ENCODE measurements at places on chromosomes 13 and 19. TPM values are rescaled to one million over a fixed set of nuclear protein-coding genes. Genes with fewer than 3 reads are reported as not detected.

Gene ERICH6B
- not detected for polyA plus RNA-seq

Gene FGF21
- polyA plus RNA-seq: 0.80 TPM

Gene ARRDC5
- not detected for polyA plus RNA-seq

Gene CCDC61
- polyA plus RNA-seq: 11.5 TPM

Gene ZNF85
- polyA plus RNA-seq: 6.1 TPM

Gene LGALS14
- 0.77 TPM for polyA plus RNA-seq

Gene NPAS1
- polyA plus RNA-seq: 26.8 TPM

Gene MYO1F
- 1.4 TPM for polyA plus RNA-seq

Gene SYCN
- polyA plus RNA-seq: not detected

Gene CYP4F8
- not detected for polyA plus RNA-seq

Gene GJA3
- 0.16 TPM for polyA plus RNA-seq

Gene TMEM91
- 12.9 TPM for polyA plus RNA-seq

Gene KRTDAP
- 0.88 TPM for polyA plus RNA-seq

Gene CYP2A6
- 0.33 TPM for polyA plus RNA-seq

Gene PCSK4
- polyA plus RNA-seq: 18.3 TPM

Gene ZNF546
- 0.21 TPM for polyA plus RNA-seq

Gene ZNF699
- polyA plus RNA-seq: 1.0 TPM

Gene LHB
- 0.53 TPM for polyA plus RNA-seq

Gene RUBCNL
- polyA plus RNA-seq: 4.2 TPM

Gene WDR88
- polyA plus RNA-seq: not detected

Gene CIRBP
- 199 TPM for polyA plus RNA-seq

Gene LRP3
- polyA plus RNA-seq: 30.3 TPM

Gene ACP5
- polyA plus RNA-seq: 16.5 TPM

Gene DCLK1
- 22.8 TPM for polyA plus RNA-seq

Gene FAM124A
- polyA plus RNA-seq: 40.7 TPM

Gene NANOS3
- polyA plus RNA-seq: 0.14 TPM

Gene NCLN
- polyA plus RNA-seq: 119 TPM

Gene IGSF23
- polyA plus RNA-seq: not detected

Gene RGL3
- polyA plus RNA-seq: 78.7 TPM

Gene HMG20B
- 63.9 TPM for polyA plus RNA-seq

Gene ZNF296
- 2.7 TPM for polyA plus RNA-seq

Gene RXFP2
- not detected for polyA plus RNA-seq

Gene ZNF493
- polyA plus RNA-seq: 9.0 TPM

Gene SIAH3
- 0.11 TPM for polyA plus RNA-seq

Gene RNF113B
- polyA plus RNA-seq: not detected

Gene FPR1
- polyA plus RNA-seq: 0.11 TPM

Gene PEG3
- not detected for polyA plus RNA-seq

Gene HS6ST3
- polyA plus RNA-seq: 0.39 TPM

Gene ADAMTSL5
- polyA plus RNA-seq: 0.82 TPM

Gene TEX101
- polyA plus RNA-seq: 0.12 TPM

Gene B9D2
- 6.3 TPM for polyA plus RNA-seq

Gene NLRP12
- polyA plus RNA-seq: 1.0 TPM

Gene GYS1
- 30.0 TPM for polyA plus RNA-seq

Gene PALM
- polyA plus RNA-seq: 5.7 TPM

Gene SULT2B1
- 2.6 TPM for polyA plus RNA-seq

Gene ACER1
- polyA plus RNA-seq: not detected

Gene KLK14
- 0.22 TPM for polyA plus RNA-seq

Gene FUT3
- polyA plus RNA-seq: 0.15 TPM

Gene NLRP9
- not detected for polyA plus RNA-seq

Gene CEACAM1
- 2.0 TPM for polyA plus RNA-seq

Gene B3GNT3
- 1.5 TPM for polyA plus RNA-seq

Gene TICAM1
- polyA plus RNA-seq: 0.57 TPM

Gene MICU2
- 50.3 TPM for polyA plus RNA-seq

Gene CNOT3
- polyA plus RNA-seq: 44.0 TPM

Gene KCNJ14
- 0.45 TPM for polyA plus RNA-seq

Gene TMEM86B
- polyA plus RNA-seq: 2.9 TPM

Gene FAM83E
- polyA plus RNA-seq: 2.5 TPM

Gene ZNF577
- polyA plus RNA-seq: 13.8 TPM

Gene PCDH17
- polyA plus RNA-seq: 0.31 TPM

All from H1 (cell line).